Activated naive CD4-positive, alpha-beta T cell (primary cell): ENCODE measurements at places on chromosomes 7 and 10.

DNA sequence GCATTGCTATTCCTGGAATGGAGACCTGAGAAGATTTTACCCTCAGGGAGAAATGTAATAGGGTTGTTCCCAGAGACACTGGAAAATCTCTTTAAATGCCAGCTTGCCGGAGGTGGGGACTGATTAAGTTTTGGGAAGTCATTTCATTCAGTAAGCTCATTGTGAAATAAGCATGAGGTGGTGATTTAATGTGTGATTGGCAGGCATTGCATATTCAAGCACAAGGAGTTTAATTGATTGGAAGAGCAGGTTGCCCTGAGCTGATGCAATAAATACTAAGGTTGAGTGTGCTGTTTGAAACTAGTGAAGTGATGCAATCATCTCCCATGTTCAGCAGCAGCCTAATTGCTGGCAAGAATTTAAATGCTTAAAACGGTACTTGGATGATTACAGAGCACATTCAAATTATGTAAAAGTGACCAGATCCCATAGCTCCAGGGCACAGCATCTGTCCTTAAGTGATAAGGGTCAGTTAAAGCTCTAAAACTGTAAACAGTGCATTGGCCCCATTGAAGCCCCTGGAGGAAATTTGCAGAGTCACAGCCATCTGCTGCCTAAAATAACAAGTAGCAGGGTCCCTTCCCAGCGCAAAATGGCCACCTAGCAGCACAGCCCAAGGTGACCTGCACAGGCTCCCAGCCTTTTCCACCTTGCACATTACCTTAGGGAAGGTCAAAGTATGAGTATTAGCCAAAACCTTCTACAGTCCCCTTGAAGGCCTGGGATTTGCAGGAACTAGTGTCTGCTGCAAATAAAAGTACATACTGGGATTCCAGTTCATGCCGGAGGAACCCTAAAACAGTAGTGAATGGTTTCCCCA is 92.1 kb downstream of the CCDC71L start:
- DNase-seq = no peak

DNA sequence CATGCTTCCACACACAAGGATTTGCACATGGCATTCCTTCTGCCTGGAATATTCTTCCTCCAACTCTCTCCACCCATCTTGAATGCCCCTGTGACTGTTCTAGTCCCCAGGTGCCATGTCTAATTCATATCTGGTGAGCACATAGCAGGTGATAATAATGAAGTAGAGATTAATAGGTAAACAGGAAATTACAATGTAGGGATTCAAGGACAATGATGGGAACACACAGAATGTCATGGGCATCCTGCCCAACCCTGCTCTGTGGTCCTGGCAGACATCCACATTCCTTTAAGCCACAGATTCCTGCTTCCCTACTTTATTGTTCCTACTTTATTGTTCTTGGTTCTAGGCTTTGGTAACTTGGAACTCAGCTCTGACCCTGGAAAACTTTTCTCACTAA is 115.8 kb downstream of the THSD7A start:
- DNase-seq = no peak

DNA sequence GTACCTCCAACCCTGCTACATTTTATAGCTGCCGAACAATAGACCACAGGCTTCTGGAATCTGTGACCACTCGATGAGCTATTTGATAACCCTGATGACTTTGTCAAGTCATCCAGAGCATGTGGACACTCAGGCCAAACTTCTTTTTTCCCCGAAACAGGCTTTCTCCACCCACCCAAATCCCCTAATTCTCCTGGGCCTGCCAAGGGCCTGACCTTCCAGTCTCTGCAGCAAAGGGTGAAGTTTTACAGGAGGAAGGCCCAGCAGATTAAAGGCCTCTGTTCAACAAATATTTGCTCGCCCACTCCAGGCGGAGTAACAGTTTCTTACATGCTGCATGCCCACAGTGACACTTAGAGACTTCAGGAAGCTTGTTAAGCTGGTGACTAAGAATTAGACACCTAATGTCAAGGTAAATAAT is 2.0 kb downstream of the JCAD start:
- no peak for DNase-seq

- no peak for DNase-seq
Measured at GRCh38 chr10:35359873-35360272, 23.6 kb downstream of the CCNY start.

GRCh38 chr7:117937753-117938483 is 64.7 kb upstream of the CTTNBP2 start:
- DNase-seq = no peak

- no peak for DNase-seq
Measured at GRCh38 chr10:107442035-107442505, 277.6 kb upstream of the SORCS1 start.

GRCh38 chr7:117014673-117015133 is 61.4 kb downstream of the ST7 start:
- DNase-seq = no peak

DNA sequence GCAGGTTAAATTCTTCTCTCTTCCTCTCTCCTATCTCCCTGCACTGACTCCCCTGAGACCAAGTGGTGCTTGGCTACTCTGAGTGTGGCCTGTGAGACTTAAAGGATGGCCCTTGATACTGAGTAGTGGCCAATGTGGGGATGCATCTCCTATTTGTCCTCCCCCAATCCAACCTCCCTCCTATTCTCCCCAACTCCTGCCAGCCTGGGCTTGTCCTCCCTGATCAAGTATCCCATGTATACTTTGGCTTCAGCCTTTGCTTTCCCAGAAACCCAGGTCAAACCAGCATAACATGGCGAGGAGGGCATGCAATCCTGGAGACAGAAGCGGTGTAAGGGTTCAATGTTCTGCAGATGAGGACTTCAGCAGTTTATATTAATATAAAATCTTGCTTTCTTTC is 77.9 kb upstream of the GRB10 start:
- no peak for DNase-seq

DNA sequence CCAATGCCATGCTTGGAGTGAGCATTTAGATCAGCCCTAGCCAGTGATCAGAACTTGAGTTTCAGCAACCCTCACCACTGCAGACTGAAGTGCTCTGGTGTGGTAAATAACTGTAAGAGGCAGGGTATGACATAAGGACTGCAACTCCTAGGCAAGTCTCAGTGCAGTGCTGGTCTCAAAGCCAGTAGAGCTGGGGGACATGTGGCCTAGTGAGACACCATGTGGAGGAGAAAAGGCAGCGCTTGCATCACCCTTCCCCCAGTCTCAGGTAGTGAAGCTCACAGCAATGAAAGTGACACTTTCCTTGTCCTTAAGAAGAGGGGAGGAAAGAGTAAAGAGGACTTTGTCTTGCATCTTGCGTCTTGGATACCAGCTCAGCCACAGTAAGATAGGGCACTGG is 386.8 kb upstream of the POT1 start:
- DNase-seq = no peak

- no peak for DNase-seq
Measured at GRCh38 chr10:4249841-4250586, 465.0 kb upstream of the KLF6 start.

DNA sequence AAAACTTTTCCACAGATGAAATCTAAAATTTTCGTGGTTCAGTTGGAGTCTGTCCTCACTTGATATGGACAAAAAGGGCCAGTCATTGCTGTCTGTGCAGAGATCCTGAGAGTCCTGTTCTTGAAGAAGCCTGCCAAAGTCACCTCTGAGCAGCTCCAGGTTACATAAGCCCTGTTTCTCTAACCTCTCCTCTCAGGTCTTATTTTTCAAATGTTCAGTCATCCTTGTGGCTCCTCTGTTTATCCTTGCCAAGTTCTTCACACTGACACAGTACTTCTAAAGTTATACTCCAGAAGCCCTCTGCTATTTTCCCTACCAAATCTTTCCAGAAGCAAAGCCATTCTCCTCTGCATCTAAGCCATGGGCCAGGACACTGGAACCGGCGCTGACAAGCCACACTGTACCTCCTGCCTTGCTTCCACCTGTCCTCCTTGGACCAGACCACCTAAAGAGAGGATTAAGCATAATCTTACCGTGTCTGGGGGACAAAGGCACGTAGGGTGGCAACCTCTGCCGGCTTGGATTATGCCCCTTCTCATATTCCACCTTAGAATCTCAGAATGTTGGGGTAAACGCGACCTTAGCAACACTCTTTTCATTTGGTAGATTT is 161.6 kb downstream of the JAZF1 start:
- DNase-seq = no peak

- DNase-seq = no peak
Measured at GRCh38 chr7:141738592-141739013, 445 bp downstream of the SSBP1 start.

DNA sequence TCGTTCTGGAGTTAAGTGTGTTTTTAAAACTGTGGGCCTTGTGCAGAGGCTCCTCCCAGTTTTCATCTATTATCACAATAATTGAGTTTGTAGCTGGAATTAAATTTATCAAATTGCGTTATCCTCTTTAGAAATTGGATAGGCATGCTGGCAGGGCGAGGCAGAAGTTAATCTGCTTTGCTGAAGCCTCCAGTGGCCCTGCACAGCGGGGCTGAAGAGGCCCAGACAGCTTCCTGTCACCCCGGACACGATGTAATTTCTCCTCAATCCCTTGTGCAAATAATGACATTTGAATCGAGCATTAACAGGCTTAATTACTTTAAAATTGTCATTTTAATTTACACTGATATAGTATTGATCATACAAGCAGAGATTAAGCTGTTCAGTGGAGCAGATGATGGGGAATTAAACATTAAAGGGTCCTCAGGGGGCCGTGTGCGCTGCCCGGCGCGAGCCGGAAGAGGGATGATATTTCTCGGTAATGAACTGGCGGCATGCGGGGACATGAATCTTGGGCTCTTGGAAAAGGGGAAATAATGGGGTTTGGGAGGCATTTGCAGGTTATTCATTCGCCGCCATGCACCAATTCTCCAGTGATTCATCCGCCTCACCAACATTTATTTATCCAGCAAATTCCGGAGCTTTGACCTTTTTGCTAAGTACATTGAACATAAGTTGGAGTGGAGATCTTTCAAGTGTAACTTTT is 118.5 kb downstream of the NKX6-2 start:
- no peak for DNase-seq

DNA sequence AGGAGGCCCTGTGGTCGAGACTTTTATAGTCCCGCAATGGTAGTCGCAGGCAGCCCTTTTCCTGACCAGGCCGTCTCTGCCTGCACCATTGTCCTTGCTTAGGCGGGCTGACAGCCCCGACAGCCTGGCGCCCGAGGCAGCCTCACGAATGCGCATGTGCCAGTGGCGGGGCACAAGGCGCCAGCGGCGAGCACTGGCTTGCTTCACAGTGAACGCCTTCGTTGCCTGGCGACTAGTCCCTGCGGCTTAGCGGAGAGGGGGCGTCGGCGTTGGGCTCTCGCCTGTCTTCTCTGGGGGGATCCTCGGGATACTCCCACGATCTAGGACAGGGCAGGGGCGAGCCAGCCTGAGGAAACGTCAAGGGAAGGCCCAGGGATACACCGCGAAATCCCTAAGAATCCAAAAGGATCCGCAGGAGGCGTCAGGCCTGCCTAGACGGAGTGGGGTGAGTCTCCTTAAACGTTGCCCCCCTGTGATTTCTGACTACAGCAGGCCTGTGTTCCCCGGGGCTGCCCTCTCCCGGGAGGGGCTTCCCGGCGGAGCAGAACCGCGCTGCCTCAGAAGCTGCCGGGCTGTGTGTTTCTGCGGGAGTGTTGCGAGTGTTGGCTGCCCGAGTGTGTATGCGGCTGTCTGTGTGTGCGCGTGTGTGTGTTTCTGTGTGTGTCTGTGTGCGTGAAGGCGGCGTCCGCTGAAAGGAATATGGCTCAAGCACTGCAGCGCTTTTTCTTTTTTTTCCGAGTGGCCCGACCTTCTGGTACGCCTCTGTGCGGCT is 20.5 kb upstream of the ZNF273 start:
- DNase-seq = no peak

- no peak for DNase-seq
Measured at GRCh38 chr10:21100871-21101514, 203.9 kb upstream of the NEBL start.

- DNase-seq = no peak
Measured at GRCh38 chr7:1331561-1332467, 99.1 kb downstream of the UNCX start.

- no peak for DNase-seq
Measured at GRCh38 chr10:55019439-55019838, 218.4 kb upstream of the PCDH15 start.

- no peak for DNase-seq
Measured at GRCh38 chr7:54662701-54663100, 96.3 kb downstream of the SEC61G start.

GRCh38 chr10:69994262-69994661 is 58.4 kb upstream of the MACROH2A2 start:
- no peak for DNase-seq

DNA sequence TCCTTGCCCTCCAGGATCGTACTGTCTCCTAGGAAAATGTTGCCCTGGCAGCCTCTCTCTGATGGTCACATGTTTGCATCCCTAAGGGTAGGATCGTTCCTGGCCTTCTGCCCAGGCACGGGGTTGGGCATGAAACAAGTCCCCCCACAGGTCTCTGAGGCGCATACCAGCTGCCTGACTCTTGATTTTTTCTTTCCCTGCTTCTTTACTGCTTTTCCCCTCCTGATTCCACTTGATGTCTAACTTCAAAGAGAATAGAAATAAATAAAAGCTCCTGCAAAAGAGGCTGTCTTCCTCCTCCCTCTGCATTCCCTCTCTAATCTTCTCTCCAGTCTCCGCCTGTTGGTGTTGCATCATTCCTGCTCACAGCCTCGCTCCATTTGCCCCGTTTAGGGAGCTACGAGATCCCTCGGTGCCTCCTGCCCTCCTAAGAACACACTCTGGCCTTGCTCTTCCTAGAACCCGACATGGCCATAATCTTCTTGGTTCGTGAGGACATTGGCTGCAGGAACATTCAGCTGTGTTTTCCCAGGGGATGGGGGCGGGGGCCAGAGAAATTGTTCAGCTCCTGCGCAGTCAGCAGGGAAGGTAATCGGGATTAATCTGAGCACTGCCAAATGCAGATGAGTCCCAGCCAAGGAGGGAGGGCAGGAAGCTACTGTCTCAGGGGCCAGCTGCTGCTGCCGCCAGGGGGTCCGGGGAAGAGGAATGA is 26.0 kb downstream of the LEP start:
- no peak for DNase-seq

DNA sequence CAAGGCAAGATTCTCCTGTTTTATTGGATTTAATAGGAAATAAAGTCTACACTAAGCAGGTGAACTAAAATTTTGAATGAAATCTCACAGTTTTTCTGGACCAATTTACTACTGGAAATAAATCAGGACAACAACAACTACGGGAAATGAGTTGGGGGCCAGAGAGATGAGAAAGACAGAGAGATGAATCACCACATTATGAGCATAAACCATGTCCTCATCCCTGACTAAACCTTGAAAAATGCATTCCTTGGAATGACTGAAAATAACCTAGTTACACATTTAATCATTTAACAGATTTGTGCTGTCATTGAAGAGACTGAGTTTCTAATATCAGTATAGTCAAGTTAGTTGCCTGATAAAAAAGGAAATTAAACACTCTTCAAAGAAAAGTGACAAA is 608.4 kb upstream of the KCND2 start:
- no peak for DNase-seq
